Activated CD8-positive, alpha-beta memory T cell treated with anti-CD3 and anti-CD28 coated beads for 24 hours (primary cell): ENCODE measurements at places on chromosomes 1 and 21.

DNA sequence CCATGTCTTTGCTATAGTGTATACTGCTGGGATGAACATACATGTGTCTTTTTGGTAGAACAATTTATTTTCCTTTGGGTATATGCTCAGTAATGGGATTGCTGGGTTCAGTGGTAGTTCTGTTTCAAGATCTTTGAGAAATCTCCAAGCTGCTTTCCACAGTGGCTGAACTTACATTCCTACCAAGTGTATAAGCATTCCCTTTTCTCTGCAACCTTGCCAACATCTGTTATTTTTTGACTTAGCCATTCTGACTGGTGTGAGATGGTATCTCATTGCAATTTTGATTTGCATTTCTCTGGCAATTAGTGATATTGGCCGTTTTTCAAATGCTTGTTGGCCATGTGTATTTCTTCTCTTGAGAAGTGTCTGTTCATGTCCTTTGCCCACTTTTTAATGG, 37.5 kb upstream of the ANGPTL1 start:
- DNase-seq: no peak

DNA sequence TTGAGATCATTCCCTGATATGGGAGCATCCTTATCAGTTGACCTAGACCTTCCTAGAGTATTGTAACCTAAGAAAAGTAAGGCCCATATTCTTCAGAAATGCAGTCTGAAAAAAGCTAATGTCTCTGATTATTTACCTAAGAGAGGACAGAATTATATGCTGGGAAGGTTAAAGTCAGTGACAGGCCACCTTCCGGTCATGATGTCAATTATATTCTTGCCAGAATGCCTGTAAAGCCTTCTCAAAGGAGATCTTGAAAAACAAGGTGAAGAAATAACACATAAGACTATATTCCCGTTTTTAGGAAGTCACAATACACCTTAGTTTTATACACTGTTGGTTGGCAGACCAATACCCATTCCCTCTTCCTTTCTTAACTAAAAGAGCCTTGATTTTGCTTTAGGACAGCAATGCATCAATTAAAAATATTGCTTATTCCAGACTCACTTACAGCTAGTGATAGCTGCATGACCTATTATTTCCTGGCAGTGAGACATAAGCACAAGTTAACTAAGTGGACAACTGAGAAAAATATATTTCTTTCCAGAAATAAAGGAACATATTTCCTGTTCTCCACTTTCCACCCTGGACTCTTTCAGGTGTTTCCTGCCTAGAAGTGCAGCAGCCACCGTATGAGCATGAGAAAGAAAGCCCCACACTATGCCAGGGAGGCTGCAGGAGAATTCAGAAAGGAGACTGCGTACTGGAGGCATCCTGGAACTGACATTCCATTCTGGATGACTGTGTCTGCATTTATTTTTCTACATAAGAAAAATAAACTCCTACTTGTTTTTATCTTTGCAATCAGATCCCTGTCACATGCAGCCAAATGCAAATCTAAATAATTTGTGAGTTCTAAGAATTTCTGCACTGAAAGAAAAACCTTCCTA, 332.9 kb upstream of the PTBP2 start:
- DNase-seq: no peak

- no peak for DNase-seq
These were observed 70.2 kb downstream of the UCK2 start for GRCh38 chr1:165897326-165898303.

GRCh38 chr21:21179619-21180298, 181.6 kb downstream of the NCAM2 start:
- DNase-seq: no peak
